ENCODE measurements at places on chromosomes 1 and 21. TPM values are rescaled to one million over a fixed set of nuclear protein-coding genes. Genes with fewer than 3 reads are reported as not detected.

DNA sequence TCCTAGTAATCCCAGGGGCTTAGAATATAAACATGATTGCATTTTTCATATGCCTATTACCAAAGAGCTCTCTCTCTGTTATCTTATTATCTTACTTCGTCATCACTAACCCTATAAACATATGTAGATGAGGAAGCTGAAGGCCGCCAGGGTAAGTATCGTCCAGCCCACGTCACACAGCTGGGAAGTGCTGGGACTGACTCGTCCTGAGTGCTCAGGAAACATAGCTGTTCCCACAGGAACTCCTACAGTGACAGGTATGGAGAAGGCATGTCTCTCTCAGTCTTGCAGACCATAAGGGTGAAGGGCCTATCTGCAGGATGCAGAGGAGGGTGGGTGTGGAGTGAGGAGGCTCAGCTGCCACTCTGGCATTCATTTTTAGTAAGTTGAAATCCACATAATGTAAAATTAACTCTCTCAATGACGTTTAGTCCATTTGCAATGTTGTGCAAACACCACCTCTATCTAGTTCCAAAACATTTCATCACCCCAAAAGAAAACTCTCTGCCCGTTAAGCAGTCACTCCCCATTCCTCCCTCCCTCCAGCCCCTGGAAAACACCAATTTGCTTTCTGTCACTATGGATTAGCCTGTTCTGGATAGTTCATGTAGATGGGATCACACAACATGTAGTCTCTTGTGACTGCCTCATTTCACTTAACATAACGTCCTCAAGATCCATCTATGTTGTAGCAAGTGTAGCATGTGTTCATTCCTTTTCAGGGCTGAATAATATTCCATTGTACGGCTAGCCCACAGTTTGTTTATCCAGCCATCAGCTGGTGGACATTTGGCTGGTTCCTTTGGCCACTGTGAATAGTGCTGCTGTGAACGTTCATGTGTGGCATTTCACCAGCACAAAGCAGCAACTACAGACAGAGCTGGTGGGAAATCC, 68.3 kb downstream of the TCP10L start:
- DNase-seq: no peak

DNA sequence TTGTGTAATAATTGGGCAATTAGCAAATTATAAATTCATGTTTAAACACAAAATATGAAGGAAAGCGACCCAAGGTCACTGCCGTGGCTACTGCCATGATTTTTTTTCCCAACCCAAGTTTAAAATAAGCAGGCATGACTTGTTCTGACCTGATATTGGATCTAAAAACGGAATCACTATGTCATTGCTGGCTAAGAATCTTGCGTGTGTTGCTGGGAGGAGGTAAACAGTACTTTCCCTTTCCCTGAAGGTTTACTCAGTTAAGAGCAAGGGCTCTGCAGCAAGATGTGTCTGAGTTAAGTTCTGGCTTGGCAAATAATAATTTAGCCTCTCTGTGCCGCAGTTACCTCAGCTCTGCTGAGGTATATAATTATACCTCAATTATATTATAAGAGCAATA, 125.7 kb upstream of the L1TD1 start:
- peak; percentile 52 for DNase-seq

- DNase-seq: no peak
These were observed 39.0 kb downstream of the LRRC8C start for GRCh38 chr1:89671775-89672488.

DNA sequence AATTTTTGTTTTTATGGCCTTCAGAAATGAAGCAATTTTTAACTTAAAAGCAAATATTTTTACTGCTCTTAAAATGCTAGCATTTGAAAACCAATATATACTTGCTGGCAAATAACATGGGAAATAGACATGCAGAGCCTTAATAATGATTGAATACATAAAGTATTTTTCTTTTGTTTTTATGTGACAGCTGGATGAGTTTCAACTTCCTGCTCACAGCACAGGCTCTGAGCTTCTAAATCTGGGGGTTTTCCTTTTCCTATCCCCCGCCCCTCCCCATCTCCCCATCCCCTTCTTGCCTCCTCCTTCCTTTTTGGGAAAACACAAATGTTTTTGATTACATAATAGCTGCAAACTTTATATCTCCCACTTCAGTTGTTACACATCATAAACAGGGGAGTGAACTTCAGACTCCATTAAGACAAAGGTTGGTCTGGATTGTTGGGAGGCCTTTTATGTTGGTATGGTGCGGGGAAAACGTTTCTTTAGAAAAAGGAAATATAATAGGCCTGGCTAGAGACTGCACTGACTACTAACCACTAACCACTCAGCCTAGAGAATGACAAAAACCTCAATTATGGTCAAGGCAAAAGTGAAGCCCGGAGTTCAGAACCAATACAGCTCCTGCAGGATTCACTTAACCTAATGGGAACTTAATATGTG, 116.1 kb upstream of the GORAB start:
- DNase-seq: peak; percentile 89

DNA sequence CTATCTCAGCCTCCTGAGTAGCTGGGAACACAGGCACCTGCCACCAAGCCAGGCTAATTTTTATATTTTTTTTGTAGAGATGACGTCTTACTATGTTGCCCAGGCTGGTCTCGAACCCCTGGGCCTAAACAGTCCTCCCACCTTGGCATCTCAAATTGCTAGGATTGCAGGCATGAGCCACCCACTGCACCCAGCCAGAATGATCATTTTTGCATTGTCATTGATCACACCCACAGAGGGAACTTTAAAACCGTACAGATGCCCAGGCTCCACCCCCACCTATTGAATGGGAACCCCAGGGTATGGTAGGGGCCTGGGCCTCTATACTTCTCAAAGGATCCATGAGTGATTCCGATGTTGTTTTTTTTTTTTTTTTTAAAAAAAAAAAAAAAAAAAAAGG, 36.7 kb downstream of the ETNK2 start:
- no peak for DNase-seq

DNA sequence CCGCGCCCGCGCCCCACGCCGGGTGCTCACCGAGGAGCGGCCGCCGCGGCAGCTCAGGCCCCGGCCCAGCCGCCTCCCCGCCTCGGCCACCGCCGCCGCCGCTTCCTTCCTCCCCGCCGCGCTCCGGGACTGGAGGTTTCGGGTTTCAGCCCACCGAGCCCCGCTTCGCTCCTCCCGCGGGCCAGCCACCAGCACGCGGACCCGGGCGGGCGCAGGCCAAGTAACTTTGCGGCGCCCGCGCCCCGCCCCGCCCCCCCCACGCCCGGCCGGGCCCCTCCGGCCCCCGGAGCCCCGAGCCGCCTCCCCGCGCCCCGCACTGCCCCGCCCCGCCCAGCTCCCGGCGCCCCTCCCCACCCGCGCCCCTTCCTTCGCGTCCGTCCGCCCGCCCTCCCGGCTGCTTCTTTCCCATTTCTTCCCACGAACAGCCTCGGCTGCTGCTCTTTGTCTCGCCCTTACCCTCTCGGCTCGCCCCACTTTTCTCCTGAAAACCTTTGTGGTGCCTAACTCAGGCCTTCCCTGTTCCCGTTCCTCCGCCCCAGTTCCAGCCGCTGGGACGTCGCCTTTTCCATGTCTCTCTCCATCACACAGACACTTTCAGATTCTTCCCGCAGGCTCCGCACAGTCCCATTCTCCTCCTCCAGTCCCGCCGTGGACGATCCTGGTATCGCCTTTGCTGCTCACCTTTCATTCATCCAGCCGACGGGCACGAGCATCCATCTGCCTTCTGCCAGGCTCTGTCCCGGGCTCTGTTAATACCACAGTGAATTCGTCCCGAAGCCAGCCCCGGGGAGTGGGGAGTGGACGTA, at the start of gene GPR161:
Gene GPR161 (minus strand): TSS at position 222 of the 806 bp plus-strand sequence. CDS start 32,080 bp downstream, outside the sequence.
- DNase-seq: peak; percentile 54

GRCh38 chr1:156920233-156921052, at the start of gene LRRC71:
Gene LRRC71 (plus strand): TSS chr1:156920632. CDS start chr1:156920804, 172 bp downstream.
- peak; percentile 55 for DNase-seq

GRCh38 chr1:168081373-168082007, 55.2 kb downstream of the GPR161 start:
- peak; percentile 10 for DNase-seq

- no peak for DNase-seq
These were observed 91.4 kb downstream of the PRKAB2 start for GRCh38 chr1:147080671-147081394.

- no peak for DNase-seq
These were observed 71.5 kb upstream of the RGS4 start for GRCh38 chr1:162997499-162998285.

DNA sequence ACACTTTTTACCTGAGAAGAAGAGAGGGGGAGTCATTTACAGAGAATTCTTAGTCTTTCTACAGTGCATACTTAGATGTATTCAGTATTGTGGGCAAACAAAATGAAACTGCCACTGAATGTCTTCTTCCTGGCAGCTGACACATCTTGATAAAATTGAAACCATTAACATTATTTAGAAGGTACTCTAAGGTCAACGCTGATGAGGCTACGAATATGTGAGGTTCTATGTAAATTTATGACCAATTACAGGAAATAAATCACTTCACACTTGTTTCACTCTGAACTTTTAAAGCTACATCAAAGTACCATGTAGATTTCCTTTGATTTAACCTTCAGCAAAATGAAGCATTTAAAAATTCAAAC, 51.3 kb upstream of the GFI1 start:
- DNase-seq: no peak

DNA sequence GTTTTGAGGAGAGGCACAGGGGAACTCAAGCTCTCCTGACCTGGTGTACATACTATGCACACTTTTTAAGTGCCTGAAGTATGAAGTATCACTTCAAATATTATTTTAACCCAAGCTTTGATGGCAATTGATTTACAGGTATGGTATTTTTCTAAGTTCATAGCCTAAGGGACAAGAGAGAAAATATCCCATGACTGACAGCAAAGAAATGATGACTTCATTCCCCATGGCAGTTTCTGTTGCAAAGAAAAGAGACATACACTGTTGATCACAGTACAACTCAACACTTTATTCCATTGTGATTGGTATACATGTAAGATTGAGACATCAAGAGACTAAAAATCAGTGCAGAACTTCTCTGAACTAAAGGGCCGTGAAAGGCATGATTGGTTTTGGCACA, 41.8 kb upstream of the BCL10 start:
- DNase-seq: no peak

- DNase-seq: no peak
These were observed 8.8 kb downstream of the SYF2 start for GRCh38 chr1:25223471-25223870.

- DNase-seq: no peak
These were observed 432.8 kb upstream of the ZP4 start for GRCh38 chr1:238323490-238323889.

- no peak for DNase-seq
These were observed 317.2 kb upstream of the NFIA start for GRCh38 chr1:60765204-60765603.

DNA sequence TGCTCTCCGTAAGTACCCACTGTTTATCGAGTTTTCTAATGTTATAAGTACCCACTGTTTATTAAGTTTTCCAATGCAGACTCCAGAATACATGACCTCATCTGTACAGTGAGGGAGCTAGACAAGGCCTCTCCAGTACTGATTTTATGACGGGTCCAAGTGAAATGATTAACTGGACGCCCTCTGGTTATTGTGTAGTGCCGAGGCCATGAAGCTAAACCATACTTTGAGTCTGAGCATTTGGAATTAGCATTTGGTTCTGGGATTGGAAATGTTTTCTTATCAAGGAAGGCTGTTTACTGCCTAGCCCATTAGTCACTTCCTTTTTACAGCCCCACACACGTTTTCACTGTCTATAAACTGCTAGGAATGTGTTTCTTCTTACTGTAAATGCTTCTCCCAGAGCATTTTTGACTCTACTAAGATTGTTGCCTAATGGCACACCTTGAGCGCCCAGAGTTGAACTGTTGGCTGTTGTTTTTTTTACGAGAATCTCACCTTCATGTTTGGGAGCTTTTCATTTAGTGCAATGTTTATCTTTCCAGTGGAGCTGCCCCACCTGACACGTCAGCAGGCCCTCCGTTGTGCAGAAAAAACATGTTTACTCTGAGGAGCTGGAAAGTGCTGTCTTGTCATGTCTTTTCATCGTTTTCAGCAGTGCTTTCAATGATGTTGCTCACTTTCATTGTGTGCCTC, 26.9 kb downstream of the SPATA46 start:
- DNase-seq: peak; percentile 17

DNA sequence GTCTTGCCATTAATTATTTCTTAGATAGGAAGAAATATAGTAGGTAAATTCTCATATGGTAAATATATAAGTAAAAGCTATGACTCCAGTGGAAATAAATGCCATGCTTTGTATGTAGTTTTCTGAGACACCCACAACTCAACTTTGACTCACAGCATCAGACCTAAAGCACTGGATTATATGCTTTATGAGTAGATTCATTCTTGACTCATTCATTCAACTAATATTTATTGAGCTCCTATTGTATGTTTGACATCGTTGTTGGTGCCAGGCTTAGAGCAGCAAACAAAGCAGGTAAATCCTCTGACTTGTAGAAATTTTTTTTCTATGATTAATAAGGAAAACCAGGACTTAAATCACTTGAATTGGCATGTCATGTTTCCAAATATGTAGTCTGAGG, 211.4 kb downstream of the PTPRC start:
- DNase-seq: no peak

GRCh38 chr1:164830628-164831027, 271.6 kb downstream of the PBX1 start:
- DNase-seq: no peak

- DNase-seq: no peak
These were observed 187.8 kb downstream of the ZSCAN20 start for GRCh38 chr1:33660244-33660643.

DNA sequence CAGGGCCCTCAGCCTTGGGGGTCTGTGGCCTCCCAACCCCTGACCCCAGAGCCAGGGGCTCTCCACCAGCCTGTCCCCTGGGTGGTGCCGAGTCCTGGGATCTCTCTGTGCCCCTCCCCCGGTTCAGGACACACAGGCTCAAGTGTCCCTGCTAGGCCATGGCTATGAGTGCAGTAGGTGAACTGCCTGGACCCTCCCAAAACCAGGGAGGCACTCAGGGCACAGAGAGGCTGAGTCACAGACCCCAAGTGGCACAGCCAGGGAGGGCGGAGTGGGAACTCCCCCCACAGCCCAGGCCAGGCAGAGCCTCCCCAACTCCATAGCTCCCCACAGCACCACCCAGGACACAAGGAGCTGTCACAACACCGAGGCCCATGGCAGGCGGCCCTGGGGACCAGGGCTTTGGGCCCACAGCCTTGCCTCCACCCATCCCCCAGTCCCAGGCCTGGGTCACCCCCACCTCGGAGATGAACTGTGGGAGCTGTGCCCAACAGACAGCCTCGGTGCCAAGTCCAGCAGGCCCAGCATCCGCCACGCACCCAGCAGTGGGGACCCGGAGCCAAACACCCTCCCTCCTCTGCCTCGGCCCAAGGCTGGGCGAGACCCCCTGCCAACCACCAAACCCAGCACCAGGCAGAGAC, 3.2 kb downstream of the DVL1 start:
- DNase-seq: no peak

CFHR1 gene
- total RNA-seq: 0.59 TPM

RNF223 gene
- total RNA-seq: 0.69 TPM

FCRLB gene
- total RNA-seq: 0.39 TPM

HTR6 gene
- not detected for total RNA-seq

OLFML3 gene
- 81.0 TPM for total RNA-seq

TGFB2 gene
- 32.0 TPM for total RNA-seq

PHGDH gene
- total RNA-seq: 99.7 TPM

TSPAN1 gene
- total RNA-seq: 0.39 TPM

GRIK1 gene
- total RNA-seq: 0.99 TPM

MCOLN3 gene
- 1.6 TPM for total RNA-seq

SYT14 gene
- 1.2 TPM for total RNA-seq

LCE1D gene
- 1.4 TPM for total RNA-seq

DNASE2B gene
- total RNA-seq: not detected

KANK4 gene
- 10.1 TPM for total RNA-seq

PLK3 gene
- 26.1 TPM for total RNA-seq

S100A11 gene
- total RNA-seq: 79.9 TPM

DENND2D gene
- total RNA-seq: 14.1 TPM

APCS gene
- not detected for total RNA-seq
